ENCODE measurements at places on chromosomes 16 and 17.

DNA sequence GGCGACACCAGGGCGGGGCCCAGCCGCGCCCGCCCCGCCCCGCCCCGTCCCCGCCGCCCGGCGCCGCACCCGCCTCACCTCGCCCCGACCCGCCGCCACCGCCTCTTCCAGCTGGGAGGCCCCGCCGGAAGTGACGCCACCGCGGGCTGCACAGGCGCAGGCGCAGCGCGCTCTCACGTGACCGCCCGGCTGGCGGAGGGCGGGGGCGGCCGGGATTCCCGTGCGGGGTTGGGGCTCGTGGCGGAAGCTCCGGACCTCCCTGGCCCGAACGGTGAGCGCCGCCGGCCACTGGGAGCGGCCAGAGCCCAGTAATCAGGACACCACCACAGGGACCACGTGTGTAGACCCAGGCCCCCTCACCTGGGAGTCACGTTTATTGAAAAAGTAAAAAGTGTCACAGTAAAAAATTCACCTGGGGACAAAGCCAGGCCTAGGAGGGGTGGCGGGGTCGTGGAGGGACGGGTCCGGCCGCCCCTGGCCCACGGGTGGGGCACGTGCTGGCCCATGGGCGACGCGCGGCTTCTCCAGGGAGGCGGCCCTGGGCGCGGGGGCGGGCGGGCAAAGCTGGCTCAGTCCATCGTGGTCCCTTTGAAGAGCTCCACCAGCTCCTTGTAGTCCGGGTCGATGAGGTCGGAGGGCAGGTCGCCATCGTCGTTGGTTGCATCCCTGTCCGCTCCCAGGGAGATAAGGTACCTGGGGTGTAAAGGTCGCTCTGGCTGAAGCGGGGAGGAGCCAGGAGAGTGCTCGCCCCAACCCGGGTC, at the start of gene MCRIP1:
Gene MCRIP1, minus strand, starts transcription at position 132 of the 761 bp plus-strand sequence. CDS start 8,785 bp downstream, outside the sequence.
- peak; percentile 95 for DNase-seq

GRCh38 chr16:47562366-47562765, 101.2 kb downstream of the PHKB start:
- DNase-seq, result no peak

GRCh38 chr17:58643147-58643546, 48.7 kb downstream of the TEX14 start:
- peak; percentile 78 for DNase-seq

DNA sequence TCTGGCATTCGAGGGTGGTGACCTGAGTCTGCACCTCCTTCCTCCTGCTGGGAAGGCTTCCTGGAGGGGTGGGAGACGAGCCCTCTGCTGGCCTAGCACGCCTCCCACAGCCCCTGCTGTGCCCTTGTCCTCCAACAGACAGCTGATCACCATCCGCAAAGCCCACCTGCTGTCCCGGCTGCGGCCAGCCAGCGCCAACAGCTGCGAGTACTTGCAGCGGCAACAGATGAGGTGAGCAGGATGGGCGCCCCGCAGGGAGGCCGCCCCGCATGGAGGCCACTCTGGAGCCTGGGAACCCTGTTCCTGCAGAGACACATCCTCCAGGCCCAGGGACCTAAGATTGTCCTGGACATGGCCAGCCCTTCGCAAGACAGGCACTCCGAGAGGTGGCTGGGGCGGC, 21.6 kb downstream of the UBALD1 start:
- DNase-seq, result no peak

DNA sequence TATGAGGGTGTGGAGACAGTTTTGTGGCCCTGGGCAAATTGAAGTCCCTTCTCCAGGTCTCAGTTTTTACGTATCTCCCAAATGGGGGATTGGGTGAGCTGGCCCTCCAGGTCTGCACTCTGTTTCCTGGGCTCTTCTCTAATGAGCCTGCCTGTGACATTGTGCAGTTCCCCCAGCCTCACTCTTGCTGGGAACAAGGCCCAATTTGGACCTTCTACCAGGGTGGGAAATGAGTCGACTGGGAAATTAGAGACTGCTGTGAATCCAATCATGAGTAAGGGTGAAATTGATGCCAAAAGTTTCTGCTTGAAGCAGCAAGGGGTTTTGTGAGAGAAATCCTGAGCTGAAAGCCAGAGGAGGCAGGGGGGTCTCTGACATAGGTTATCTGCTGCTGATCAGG, 71.5 kb upstream of the KSR1 start:
- no peak for DNase-seq

DNA sequence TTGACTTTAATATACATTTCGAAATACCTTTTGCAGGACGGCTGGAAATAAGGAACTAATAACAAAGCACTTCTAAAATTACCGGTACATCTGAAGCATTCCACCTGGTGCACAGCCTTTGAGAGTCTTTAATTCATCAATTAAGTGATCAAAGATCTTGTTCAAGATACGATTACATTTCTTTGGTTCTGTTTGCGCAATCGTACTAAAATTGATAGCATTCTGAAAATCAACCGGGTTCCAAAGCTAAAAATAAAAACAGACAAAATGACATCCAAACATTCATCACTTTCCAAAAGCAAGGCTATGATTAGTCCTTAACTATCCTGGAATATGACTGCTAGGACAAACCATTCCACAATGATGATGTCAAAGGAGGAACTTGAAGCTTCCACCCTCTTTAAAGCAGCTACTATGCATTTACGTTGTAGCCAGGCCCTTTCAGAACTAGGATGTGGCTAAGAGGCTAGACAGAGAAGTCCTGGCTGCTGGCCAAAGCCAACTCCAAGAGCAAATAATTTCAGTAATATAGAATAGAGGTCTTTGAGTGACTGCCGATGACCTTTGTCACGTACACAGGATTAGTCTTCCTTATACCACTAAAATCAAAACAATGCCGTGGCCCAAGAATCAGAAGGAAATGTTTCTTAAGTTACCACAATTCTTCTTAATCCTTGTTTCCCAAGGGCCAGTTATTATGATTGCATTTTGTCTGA, 299.8 kb upstream of the PSMD7 start:
- no peak for DNase-seq

DNA sequence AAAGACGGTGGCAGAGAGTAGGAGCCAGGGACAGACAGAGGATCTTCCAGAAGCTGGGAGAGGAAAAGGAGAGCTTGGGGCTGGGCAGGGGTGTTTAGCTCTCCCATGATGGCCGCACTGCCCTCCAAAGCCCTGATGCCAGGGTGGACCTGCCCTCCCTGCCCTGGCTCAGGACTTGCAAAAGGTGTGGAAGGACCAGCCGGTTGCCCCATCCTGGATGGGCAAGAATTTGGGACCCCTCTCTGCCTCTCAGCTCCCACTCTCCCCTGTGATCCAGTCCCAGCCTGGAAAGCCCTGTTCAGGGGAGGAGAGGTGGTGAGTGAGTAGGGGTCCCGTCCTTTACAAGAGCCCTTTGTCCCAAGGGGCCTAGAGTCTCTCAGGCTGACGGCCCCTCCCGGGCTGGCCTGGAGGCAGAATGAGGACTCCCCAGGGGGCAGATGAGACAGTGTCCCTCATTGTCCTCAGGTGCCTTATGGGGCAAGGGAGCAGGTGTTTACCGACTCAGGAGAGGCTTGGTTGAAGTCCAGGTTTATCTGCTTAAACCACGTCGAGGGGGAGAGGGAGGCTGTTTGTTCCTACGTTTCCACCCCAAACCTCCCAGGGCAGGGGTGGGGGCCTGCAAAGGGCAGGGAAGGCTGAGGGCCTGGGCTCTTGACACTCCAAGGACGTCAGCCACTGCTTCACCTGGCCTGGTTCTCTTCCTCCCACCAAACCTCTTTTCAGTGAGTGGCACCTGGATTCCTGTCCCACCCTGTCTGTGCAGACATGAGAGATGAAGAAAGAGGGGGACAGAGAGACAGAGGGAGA, 19.3 kb upstream of the ITGA3 start:
- DNase-seq, result no peak

DNA sequence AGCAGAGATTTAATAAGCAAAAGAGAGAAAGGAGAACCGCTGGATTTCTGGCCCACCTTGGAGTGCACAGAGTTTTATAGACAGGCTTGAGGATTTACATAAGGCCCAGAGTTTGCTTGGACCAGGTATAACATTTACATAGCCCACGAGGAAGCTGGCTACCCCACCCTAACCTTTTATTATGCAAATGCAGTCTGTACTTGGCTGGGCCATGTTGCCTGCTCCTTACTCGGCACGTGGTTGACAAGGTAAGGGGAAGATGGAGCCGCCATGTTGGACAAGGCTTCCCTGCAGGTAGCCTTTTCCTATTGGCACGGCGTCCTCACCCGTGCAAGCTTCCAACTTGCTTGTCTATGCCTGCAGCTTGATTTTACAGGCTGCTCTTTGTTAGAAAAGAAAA, 35.2 kb upstream of the HS3ST3A1 start:
- no peak for DNase-seq

DNA sequence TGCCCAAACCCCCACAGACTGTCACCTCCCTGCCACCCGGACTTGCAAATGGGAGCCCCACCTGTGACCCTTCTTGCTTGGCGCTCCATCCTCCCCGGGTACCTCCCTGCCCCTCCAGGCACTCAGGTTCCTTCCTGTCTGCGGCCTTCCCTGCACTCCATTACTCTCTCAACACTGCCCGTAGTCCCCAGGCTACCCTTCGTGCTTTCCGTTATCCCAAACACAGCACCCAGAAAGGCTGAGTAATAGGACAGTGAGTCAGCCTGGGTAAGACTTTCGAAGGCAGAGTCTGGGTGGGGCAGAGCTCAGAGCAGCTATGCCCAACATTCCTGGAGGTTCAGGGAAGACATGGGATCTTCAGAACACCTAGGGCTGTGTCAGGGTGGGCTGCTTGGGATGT, 16.6 kb upstream of the C16orf74 start:
- peak; percentile 93 for DNase-seq

DNA sequence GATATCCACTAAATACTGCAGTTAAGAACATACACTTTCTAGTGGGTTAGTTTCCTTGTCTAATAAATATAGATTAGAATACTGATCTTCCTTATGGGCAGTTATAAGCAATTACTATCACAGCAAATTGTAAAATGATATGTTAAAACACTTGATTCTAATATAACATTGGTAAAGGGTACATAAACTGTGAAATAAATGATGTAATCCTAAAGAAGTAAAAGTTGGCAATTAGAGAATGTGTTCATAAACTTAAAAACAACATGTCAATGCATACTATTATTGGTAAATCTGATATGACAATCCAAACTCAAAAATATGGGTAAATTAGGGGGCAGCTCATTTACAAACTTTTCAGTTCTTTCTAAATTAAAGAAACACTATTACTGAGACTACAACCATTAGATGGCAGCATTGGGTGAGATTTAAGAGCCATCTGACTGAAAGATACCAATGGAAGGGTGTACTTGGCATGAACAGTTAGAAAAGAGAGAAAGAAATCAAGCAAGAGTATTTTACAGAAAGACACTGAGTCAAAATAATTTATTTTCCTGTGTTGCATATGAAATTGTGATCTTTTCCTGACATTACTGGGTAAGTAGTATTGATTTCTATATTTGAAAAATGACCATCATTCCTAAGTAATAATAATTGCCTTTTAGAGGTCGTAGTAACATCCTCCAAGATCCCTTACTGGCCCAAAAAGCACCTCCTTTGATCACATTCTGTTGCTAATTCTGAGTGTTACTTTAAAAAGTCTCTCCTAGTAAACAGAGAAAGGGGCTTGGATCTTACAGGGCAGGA, 119.6 kb downstream of the SPAG9 start:
- DNase-seq, result peak; percentile 62

DNA sequence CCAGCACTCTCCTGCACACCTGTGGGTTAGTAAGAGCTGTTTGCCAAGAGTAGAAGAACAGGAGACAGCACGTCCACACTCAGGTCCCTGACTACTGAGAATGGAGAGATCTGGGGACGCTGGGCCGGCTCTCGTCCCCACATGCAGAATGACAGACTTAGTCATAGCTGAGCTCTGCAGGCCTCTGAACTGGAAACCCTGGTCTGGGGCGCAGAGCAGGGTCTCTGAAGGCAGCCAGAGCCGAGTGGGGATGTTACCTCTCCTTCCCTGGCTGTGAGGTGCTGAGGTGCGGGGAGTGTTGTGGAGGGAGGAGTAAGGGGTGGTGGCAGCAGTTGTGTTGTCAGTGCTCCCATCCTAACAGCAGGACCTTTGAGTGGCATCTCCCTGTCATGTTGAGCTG, 7.2 kb upstream of the JPT2 start:
- no peak for DNase-seq

DNA sequence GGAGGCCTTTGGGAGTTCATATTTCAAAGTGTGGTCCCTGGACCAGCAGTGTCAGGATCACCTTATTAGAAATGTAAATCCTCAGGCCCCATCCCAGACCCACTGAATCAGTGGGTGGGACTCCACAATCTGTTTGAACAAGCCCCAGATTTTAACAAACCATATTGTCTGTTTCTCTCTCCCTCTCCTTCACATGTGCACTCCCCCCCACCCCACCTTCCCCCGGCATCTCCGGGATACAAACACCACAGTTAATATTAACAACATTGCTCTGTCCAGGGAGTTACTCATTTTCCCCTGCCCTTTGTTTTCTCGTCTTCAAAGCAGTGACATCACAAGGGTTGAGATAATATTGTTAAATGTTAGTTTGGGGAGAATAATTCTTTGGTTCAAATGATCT, 127.3 kb downstream of the KATNIP start:
- no peak for DNase-seq

DNA sequence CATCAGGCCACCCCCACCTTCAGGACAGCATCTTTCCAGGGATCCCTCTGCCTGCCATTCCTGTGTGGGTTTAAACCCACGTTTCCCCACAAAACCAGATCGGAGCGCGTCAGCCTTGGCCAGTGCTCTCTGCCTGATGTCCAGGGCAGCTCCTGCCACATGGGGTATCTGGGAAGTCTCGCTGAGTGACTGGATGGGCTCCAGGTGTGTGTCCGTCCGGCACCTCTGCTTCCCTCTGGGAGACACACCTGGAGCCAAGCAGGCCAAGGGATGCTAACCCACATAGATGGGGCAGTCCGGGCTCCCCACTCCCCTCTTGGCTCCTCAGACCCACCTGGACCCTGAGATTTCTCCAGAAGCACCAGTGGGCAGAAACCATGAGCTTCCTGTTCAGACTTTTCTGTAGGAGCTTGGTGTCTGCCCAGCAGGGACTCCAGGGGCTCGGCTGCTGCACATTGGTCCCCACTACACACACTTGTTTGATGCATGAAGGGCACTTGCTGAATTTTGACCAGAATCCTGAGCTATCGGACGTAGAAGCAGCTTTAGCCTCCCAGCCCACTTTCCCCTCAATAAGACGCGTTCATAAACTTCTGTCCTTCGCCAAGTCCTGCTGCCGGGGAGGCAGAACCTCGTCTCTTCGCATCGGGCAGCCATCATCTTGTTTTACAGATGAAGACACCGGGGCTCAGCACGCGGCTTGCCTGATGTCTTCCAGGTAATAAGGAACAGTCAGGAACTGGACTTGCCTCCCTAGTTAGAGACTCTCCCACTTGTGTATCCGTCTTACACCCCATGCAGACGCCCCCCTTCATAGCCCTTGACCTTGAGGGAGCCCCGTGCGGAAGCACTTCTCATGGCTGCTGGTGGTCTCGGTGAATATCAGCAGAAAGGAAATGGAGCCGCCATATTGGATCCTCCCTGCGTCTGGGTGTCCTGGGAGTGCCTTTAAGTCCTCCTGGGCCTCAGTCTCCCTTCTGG, 91.6 kb upstream of the ZNF469 start:
- no peak for DNase-seq

DNA sequence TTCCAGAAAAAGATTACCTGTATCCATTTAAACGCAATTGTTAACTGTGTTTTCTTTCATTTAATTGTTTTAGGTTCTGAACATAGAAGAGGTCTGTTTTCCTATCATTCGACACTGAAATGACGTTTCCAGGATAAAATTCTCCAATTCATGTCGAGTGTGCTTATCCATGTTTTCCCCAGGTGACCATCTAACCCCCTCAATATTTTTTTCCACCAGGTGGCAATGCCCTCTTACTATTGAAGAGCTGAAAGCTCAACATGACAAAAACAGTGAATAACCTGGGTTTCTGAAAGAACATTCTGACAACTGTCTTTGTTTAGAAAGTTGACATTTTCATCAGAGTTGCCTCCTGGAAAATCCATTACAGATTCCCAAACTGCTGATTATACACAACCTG, 948.7 kb downstream of the KCNJ2 start:
- peak; percentile 17 for DNase-seq
